Ovary (tissue), 10 donors: ENCODE measurements at places on chromosomes 13 and 19.
A peak's percentile ranks its signal among the peaks of the same experiment; 100 is the strongest.

- no peak for DNase-seq
Observed at GRCh38 chr13:76116751-76117360, 480.7 kb downstream of the LMO7 start.

- no peak for DNase-seq
Observed at GRCh38 chr13:78197231-78197630, 278.6 kb upstream of the EDNRB start.

DNA sequence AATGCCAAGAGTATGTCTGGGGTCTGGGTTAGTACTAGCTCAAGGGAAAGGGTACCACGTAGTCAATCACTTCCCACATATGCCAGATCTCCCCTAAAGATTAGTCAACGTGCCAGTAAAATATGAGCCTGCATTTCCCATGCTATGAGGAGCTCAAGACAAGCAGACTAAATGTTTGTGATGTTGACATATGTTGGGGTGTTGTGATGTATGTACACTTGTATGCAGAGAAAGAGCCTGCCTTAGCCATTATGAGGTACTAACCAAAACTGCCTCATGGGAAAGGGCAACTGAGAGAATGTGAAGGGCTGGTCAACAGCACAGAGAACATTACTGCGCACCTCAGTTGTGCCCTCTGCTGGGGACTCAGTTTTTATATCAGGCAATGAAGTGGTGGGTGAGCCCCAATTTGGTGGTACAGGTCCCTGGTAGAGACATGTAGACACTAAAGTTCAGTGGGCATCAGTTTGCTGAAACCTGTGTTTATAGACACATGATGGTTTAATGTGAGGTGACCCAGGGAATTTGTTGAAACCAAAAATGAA, 287.0 kb downstream of the DCT start:
- peak; percentile 17 for DNase-seq

DNA sequence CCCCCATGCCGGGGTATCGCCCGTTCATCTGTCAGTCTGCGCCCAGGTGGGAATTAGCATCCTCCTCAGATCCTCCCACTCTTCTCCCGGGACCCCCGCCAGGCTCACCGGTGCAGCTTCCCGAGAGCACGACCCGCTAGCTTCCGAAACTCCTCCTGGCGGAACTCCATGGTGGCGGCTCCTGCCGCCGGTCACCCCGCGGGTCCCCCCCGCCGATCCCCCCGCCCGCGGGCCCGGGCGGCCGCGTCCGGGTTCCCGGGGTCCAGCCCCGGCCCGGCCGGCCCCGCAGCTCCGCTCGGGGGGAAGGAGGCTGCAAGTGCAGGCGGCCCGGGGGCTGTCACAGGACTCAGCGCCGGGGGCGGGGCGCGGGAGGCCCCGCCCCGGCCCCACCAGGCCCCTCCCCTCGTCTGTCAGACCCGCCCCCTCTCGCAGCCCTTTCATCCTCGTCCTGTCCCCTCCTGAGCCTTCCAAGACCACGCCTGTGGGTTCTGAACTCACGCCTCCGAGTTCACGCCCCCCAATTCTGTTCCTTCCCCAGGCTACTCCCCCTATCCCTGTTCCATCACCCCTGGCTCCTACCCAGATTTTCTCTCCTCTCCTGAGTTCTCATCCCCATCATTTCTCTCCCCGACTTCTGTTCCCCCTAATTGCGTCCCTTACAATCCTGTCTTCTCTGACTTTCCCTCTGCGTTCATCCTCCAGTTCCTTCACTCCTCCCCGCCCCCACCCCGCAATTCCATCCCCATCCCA, at the start of gene SLC17A7:
Gene SLC17A7, minus strand, starts transcription at position 318 of the 750 bp plus-strand sequence. Its CDS starts 148 bp downstream, at position 170.
- no peak for DNase-seq

DNA sequence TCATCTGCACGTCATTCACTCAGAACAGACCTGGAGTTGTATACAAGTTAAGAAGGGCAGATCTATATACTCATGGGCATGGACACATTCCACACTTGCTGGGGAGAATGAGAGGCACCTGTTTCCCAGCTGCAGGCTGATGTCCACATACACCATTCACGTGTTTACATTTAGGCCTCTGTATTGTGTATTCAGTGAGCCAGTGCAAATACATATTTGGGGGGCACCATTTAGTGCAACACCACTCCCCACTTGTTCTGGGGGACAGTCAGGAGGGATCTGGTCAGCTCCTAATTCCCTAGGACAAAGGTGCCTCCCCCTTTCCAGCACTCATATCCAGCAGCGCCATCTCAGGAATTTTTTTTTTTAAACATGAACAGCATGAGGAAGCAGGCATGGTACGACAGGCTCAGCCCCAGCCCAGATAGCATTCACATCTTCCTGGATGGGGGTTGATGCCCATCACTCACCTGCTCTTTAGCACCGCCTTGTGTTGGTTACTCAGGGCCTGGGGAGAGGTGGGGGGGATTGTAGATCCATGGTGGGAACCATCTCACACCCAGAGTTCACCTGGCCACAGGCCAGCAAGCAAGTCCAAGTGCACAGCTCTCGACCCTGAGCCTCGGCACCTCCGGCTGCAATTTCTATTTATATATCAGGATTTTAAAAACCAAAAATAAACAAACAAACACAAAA, 56.9 kb upstream of the ZNF254 start:
- no peak for DNase-seq

DNA sequence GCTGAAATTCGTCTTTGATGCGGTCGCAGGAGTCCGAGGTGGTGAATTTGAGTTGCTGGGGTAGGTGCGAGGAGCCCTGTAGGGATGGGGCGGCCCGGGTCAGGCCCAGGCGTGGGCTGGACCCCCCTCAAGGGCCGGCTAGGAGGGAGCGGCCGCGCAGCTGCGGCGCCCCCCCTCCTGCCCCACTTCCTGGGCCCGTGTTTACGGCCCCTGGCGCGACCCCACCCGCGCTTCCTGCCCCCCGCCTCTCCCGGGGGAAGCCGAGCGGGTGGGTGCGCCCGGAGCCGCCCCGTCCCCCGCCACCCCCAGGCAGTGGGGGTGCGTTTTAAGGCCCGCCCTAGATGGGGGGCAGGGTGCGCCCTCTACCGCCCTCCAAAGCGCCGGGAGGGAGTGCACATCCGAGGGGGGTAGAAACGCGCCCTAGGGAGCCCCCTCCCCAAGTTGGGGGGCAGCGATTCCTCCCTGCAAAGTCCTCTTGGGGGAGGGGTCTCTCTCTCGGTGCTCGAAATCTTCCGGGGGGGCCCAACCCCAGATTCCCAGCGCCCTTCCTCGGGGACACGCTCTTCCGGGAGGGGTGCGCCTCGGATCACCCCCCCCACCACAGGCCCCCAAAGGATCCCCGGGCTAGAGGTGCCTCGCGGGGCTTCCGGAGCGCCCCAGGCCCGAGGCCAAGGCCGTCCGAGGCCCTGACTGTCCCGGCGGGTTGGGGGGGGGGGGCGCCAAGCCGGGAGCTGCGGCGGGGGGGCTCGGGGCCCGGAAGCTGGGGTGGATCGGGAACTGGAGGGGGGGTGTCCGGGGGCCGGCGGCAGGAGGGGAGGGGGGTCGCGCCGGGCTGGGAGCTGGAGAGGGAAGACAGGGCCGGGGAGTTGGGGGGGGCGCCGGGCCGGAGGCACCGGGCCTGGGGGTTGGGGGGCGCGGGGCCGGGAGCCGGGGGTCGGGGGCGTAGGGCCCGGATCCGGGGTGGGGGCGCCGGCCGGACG, 823 bp downstream of the TLE5 start:
- DNase-seq: peak; percentile 77

DNA sequence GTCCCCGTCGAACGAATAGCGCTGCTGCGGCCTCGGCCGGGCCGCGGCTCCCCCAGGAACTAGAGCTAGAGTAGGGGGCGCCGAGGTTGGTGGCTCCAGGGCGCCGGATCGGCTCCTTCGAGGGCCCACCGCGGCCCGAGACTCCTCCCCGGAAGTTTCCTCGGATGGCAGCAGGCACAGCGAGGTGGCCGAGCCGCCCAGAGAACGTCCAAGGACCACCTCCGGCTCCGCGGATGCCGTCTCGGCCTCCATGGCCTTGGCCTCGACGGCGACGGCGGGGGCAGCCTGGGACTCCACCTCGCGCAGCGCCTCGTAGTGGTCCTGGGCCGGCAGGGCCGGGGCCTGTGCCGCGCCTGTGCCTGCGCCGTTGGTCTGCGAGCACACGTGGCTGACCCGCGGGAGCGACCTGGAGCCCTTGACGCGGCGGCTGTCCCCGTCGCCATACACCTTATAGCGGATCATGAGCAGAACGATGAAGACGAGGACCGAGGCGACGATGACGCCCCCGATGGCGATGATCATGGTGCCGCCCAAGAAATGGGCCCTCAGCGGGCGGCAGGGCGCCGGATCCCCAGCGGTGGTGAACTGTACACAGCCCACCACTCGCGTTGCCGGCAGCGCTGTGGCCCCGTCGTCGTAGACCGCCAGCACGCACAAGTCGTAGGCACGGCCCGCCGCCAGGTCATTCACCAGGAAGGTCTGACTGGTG, 11.8 kb downstream of the IFNL1 start:
- no peak for DNase-seq

GRCh38 chr13:40651866-40652587, 14.4 kb downstream of the FOXO1 start:
- DNase-seq: no peak

- DNase-seq: no peak
Observed at GRCh38 chr13:44649834-44650233, 73.7 kb upstream of the TSC22D1 start.

GRCh38 chr19:12047868-12048267, 4.9 kb downstream of the ZNF878 start:
- no peak for DNase-seq

GRCh38 chr13:24877531-24877930, 113.6 kb downstream of the RNF17 start:
- no peak for DNase-seq

GRCh38 chr13:40637643-40638042, 28.8 kb downstream of the FOXO1 start:
- DNase-seq: no peak

- DNase-seq: peak; percentile 48
Observed at GRCh38 chr13:30895773-30896172, 10.3 kb upstream of the MEDAG start.

GRCh38 chr19:15433519-15434069, 14.8 kb upstream of the AKAP8L start:
- no peak for DNase-seq

DNA sequence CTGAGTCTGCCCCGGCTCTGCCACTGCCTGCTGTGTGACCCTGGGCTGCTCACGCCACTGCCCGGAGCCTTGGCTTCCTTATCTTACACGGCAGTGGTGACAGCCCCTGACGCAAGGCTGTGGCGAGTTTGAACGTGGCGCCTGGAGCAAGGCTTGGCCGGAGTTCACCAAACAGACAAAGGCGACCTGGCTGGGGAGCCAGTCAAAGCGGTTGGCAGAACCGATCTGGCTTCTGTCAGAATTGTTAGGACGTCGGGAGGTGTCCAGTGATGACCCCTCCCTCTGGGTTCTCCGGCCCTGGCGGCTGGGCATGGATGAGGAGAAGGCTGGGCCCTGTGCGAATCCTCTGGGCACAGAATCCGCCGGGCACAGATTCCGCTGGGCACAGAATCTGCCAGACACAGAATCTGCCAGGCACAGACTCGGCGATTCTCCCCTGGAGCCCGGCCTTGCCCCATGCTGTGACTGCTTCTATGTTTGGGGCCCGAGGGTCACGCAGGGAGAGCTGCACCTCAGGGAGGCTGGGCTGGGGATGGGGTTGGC, 11.7 kb upstream of the TMEM255B start:
- no peak for DNase-seq

DNA sequence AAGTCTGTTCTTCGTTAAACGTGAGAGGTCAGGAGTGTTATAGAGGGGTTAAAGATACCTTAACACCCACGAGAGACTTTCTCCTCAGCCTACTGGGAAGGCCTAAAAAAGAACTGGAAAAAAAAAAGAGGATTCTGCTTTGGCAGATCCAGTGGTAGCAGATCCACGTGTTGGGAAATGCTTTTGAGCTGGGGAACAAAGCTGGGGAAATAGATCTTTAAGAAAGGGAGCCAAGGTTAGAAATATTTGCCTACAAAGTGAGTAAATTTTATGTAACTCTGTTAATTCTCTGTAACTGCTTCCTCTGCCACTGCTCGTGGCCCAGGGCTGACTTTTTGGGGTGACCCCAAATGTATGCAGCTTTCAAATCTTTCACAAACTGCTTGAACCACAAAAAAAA, 11.7 kb downstream of the RFX2 start:
- no peak for DNase-seq

DNA sequence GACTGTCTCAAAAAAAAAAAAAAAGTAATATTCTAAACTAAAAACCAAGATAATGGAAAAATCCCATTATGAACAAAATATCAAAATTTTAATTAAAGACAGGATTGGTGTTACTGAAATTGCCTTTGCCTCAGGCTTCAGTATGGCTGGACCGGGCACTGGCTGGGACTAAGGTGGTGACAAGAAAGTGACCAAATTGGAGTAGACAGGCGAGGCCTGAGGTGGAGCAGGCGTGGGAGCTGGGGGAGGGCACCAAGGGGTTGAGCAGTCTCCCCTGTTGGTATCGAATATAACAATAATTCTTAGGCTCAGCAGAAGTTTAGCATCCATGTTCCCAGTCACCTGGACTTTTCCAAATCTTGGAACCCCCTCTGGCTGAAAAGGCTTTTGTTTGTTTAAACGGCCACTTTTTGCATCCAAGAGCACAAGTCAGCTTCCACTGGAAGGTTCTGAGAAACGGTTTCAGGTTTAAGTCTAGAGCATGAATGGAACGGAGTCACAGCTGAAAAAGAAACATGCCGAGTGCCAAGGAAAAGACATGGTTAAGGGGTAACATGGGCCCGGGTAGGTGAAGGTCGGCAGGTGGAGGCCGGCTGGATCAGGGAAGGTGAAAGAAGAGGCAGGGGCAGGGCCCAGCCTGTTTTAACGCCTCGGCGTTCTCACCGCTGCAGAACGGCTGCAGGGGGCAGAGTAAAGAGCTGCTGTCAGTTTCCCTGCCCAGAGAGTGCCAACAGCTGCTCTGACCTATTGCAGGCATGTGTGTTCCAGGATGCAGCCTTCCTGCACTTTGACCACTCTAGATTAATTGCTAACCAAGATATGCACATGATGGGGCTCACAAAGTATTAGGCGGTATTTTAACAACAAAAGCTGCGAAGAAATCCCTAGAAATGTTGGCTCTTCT, 104.4 kb downstream of the TM9SF2 start:
- peak; percentile 41 for DNase-seq

DNA sequence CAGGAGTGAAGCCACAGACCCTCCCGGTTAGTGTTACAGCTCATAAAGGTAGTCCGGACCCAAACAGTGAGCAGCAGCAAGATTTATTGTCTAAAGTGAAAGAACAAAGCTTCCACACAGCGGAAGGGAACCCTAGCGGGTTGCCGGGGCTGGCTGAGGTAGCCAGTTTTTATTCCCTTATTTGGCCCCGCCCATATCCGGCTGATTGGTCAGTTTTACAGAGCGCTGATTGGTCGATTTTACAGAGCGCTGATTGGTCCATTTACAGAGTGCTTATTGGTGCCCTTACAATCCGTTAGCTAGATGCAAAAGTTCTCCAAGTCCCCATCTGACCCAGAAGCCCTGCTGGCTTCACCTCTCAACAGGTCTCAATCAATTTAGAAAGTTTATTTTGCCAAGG, 126.0 kb upstream of the RFC3 start:
- DNase-seq: no peak

DNA sequence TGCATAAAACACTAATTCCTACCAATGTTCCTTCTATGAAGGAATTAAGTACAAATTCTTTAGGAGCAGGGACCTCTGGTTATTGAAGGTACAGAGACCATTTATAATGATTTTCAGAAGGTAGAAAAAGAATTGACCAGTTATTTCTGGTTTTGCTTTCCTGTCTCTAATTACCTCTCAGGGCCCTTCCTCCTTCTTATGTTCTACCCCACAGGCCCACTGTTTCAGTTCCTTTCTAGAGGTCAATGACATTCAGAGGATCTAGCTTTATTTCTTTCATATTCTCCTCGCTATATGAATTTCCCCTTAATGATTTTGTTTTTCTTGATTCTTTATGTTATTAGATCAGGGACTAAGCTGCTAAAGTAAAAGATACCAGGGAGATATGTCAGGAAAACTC, 345.0 kb upstream of the SPRY2 start:
- DNase-seq: no peak

- DNase-seq: no peak
Observed at GRCh38 chr13:51330791-51331190, 8.7 kb upstream of the SERPINE3 start.
